ENCODE measurements at places on chromosomes 11 and 22.

DNA sequence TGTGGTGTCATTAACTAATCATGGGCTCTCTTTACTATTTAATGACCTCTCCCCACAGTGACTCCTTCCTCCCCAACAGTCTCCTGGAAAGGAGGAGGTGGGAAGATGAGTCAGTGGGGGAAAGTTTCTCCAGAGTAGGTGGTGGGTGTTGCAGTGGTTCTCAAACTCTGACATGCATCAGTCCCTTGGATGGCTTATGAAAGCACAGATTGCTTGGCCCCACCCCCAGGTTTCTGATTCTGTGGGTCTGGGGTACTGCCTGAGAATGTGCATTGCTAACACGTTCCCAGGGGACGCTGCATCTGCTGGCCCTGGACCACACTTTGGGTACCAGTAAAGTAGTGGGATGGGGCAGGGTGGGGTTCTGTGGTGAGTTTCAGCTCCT lies 9.8 kb downstream of the CD82 start:
- no peak for DNase-seq

- no peak for DNase-seq
Observed at GRCh38 chr22:25134028-25134427, 65.6 kb upstream of the CRYBB3 start.

- no peak for DNase-seq
Observed at GRCh38 chr11:131808470-131808869, 438.1 kb downstream of the NTM start.

DNA sequence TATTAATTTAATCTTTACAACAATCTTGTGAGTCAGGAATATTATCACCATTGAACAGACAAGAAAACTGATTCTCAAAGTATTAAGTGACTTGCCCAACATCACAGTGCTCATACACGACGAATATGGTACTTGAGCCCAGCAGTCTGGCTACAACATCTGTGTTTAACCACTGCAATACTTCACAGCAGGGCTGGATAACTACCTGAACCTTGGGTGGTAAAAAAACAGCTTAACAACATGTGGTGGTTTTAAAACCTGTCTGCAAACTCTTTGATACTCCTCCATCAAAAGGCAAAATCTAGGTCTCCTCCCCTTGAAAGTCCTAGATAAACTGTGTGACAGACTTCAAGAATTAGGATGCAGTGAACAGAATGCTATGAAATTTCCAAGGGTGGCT lies 424.6 kb upstream of the CADM1 start:
- no peak for DNase-seq

GRCh38 chr22:47663615-47664605 lies 901.5 kb downstream of the TBC1D22A start:
- no peak for DNase-seq

DNA sequence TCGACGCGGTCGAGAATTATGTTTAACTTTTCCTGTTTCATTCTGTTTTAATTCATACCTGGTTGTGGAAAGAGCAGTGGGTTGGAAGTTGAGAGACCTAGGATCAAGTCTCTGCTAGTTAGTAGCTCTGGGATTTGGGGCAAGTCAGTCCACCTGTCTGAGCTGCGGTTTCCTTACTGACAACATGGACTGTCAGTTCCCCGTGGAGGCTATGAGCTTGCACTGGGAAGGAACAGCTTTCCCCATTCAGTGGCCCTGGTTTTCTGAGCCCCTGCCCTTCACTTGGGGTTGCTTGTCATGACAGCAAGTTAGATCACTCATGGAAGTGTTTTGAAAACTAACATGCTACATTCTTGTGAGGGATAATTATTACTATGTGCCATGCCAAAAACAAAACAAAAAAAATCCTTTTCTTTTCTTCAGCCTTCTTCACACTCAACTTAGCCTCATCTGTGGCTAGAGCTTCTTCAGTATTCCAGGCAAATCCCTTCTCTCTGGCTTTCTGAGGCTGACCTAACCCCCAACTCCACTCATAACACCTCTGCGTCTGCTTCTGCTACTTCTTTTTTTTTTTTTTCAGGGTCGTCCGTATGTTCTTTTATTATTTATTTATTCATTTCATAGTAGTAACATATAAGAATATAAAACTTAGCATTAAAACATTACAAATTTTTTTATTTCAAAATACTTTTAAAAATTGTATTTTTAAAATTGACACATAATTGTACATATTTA lies 43.0 kb upstream of the ZBED5 start:
- DNase-seq, result no peak

GRCh38 chr11:75513250-75513649 lies 12.5 kb downstream of the GDPD5 start:
- DNase-seq, result no peak

- DNase-seq, result no peak
Observed at GRCh38 chr11:126607374-126607773, 251.9 kb downstream of the ST3GAL4 start.

- DNase-seq, result no peak
Observed at GRCh38 chr11:3226846-3227567, 5.2 kb downstream of the MRGPRE start.

GRCh38 chr11:34513682-34514449 lies at the start of gene ELF5:
ELF5 (minus strand) TSS chr11:34513794; CDS start chr11:34505749, 8,045 bp downstream.
- DNase-seq, result no peak

DNA sequence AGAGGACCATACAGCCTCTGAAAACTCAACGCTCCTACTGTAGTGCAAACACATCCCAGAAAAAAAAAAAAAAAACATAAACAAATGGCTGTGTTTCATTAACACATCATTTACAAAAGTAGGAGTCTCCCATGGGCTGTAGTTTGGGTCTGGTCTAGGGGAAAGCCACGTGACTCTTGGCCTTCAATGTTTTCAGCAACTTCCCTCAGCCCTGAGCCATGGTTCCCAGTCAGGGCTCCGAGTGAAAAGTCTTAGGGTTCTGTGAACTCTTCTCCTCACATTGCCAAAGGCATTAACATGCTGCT lies 58.5 kb downstream of the CSNK2A3 start:
- DNase-seq, result no peak

- DNase-seq, result no peak
Observed at GRCh38 chr11:70079691-70080090, 1.6 kb downstream of the ANO1 start.

DNA sequence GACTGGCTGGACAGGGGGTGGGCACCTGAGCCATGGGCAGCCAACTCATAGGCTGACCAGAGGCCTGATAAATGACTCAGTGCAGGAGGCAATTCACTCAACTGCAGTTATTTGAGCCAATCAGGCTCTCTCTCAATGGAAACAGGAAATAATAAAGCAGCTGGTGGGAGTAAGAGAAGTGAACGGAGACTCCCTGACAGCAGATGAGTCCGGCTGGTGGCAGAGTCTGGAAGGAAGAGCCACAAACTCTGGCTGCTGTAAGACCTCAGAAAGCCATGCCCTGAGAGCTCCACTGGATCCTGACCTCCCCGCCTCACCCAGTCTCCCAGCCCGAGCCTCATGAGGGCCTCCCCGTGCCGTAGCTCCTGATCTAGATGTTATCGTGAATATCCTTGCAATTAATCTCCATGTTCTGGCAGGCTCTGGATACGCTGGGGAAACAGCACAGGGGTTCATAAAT lies 69.8 kb downstream of the TRIM29 start:
- no peak for DNase-seq

DNA sequence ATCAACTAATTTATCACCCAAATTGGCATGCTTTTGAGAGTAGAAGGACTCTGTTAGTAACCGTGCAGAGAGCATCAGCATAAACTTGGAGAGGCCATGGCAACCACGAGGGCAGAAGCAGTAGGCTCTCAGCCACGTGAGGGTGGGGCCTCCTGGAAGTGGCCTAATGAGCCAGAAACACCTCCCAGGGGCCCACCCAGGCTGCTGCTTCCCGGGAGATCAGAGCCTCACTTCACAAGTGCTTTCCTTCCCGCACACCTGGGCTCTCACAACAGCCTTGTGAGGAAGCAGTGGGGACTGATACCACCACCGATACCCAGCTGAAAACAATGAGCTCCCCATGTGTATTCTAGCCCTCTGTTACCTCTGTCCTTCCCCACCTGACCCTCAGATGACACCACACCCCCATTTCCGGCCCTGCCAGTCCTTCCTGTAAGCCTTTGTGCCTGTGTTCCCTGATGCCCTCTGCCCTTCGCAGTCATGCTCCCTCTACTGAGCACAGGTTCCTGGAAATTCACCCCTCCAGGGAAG lies 17.0 kb downstream of the TRIM29 start:
- DNase-seq, result no peak

DNA sequence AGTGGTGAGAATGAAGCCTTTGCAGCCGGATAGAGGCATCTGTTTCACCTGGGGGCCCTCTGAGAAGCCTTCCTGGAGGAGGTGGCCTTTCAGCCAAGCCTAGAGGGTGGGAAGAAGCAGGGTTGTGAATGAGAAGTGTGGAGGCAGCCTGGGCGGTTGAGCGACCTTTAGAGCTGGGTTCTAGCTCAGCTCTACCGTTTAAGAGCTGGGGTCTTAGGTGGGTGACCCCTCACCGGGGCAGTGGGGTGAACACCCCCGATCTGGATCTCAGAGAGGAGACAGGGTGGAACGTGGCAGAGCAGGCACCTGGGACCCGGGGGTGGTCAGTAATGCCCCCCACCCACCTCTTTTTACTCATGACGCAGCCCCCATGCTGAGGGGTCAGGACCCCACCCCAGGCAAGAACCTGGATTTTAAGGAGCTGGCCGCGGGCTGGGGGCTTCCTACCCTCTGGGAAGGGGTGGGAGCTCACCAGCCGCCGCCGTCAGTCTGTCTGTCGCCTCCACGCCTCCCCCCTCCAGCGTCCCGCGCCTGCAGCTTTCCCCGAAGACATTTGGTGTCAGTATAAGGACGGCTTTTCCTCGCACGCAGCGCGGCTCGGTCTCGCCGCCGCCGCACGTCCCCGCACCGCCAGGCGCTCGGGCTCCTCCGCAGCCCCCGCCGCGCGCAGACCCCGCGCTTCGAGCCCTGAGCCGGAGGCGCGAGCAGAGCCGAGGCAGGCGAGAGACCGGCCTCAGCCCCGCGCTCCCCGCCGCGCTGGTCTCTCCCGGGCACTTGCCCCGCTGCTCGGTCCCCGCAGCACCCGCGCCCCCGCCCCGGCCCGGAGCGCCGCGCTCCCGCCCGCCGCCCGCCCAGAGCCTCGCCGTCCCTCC lies 13.3 kb upstream of the CACNA1I start:
- DNase-seq, result no peak

DNA sequence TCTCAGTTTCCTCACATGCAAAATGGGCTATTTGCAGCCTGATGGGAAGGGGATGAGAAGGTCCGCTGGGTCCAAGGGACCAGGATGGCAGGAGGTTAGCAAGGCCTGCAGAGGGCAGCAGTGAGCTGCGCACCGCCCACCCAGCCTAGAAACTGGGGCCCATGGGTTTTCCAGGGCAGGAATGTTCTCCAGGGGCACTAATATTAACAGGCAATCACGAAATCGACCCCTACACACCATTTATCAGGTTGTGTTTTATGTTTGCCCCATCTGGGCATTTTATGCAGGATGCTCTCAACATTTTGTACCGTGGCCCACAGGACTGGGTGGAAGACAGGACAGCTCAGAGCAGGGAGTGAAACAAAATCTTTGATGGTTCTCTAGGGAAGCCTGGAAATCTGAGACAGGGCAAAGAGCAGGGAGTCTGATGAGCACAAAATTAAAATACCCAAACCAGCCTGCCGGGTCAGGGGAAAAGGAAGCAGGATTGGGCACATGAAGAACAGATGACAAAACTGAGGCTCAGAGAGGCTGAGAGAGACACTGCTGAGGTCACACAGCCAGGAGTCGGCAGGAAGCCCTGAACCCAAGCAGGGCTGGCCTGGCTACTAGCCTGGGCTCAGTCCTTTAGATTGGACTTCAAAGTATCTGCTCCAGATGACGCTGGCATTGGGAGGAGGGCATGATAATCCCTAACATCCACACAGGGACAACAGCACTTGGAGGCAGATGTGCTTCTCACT lies 1.6 kb upstream of the BCR start:
- DNase-seq, result peak; percentile 38

All from stimulated activated CD8-positive, alpha-beta memory T cell treated with anti-CD3 and anti-CD28 coated beads, Interleukin-7, amount 100 ng/mL, for 1 hour (primary cell).